ENCODE measurements at places on chromosomes 16 and 17. TPM values are rescaled to one million over a fixed set of nuclear protein-coding genes. Genes with fewer than 3 reads are reported as not detected.

DHX58 gene
- total RNA-seq = 53.5 TPM

DNA sequence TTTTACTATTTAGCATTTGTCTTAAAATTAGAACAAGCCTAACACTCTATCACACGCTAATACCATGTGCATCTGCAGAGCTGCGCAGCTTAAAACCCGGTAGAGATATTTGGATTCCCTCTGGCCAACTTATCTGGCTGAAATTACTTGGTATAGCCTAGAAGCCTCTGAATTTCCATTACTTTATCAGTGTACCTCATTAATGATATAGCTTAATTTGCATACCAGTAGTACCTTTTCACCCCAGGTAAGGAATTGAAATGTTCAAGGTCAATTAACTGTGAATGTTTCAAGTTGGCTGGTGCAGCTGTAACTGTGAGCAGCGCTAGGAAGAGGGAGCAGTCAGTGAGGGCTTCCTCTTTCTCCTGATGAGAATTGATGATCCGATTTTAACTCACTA lies 74.2 kb downstream of the CNTNAP4 start:
- DNase-seq = no peak

DNA sequence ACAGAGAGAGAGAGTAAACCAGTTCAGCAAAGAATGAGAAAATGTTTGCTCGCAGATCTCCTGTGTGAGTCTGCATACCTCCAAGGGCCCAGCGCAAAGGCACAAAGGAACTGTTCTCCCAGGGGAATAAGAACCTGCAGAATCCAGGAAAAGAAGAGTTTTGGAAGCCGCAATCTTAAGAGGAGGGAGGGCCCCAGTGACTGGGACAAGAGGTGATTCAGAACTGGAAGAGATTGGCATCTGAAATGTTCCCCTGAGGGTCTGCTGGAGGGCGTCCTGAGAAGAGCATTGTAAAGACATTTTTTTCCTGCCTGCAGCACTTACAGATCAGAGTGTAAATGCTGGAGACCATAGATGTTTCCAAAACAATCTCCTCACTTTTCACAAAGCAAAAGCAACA lies 6.1 kb downstream of the ATMIN start:
- no peak for DNase-seq

GRCh38 chr17:59266745-59267144 lies 46.4 kb downstream of the GDPD1 start:
- DNase-seq = no peak

DNA sequence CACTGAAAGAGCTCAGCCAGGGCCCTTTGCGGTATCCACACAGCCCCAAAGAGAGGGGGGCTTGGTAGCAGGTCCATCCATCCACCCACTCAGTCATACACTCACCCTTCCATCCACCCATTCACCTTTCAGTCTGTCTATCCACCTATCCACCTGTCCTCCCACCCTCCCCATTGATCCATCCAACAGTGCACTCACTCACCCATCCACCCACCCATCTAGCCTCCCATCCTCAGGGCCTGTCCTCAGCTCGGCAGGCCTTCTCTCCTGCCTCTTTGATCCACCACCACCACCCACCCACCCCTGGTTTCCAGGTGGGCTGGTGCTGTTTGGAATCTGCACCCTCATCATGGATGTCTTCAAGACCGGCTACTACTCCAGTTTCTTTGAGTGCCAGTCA lies 1.2 kb downstream of the OTOP2 start:
- DNase-seq = no peak

HSD17B2 gene
- not detected for total RNA-seq

DNA sequence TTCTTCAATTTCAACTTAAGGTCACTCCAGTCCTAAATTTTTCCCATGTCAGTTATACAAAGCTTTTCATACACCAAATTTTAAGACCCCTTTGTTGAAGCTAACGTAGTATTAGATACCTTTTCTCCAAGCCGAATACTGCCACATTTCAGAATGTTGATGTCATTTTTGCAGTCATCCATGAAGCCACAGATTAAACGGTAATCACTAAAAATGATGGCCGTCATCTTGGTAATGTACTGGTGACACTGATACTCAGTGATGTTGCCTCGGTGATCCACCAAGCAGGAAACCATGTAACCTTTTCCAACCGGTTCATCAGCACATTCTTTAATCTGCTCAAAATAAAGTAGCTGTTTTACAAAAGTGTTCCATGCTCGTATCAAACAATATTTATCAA lies 82.1 kb upstream of the CLEC18B start:
- no peak for DNase-seq

All from naive thymus-derived CD4-positive, alpha-beta T cell (primary cell).